ENCODE measurements at places on chromosomes 3 and 15.

GRCh38 chr3:195078891-195079440, 192.0 kb downstream of the XXYLT1 start:
- DNase-seq, result no peak

- no peak for DNase-seq
Observed at GRCh38 chr15:64185146-64185911, 22.5 kb upstream of the PPIB start.

DNA sequence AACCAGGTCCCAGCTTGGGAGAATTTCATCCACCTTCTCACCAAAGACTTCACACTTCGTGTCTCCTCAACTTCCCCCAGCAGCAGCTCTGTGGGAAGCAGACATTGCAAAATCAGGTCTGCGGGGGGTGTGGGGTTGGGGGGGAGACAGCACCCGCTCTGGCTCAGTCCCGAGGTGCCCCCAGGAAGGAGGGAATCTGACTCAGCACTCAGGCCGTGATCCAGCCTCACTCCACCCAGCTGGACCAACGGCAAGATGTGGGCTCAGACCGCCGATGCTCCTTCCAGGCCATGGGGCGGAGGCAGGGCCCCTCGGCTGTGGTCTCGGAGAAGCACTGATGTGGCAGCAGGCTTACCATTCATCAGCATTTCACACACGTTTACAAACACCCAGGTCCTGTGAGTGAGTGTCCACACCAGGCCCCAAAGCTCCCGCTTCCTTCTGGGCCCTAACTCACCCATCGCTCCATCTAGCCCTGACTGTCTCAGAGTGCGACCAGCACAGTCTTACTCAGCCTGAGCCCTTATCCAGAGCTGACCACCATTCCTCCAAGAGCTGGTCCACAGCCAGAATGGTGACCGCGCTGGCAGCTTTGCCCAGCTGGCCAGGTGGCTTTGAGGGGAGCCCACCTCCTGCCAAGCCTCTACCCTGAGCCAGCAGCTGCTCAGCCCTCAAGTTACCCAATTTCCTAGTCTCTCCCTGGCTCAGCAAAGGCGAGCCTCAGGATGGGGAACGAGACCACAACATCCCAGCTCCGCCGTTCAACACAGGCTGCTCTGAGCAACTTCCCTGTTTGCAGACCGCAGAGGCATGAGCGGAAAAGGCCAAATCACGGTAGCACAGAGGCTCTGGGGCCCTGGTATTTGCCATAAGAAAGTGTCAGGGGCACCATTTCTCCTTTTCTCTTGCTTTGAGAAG, 3.3 kb downstream of the STAB1 start:
- DNase-seq, result no peak

DNA sequence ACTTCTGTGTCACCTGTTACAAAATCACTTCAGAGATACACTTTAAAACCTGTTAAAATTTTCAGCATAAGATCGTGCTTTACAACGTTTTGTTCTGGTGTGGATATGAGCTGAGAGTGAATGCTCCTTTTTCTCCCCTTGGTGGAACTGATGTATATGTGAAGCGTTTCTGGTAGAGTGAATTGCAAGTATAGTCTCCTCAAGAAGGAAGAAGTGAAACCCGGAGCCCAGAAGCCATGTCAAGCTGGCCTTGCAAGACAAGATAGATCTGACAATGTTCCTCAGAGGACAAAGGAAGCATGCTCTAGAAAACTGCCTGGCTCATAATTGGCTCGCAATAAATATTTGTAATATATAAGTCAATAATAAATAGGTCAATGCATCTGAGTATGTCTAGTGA, 23.6 kb downstream of the SERPINI2 start:
- no peak for DNase-seq

GRCh38 chr3:185797993-185798830, 26.6 kb downstream of the IGF2BP2 start:
- DNase-seq, result no peak

GRCh38 chr15:70319466-70319865, 221.7 kb upstream of the TLE3 start:
- DNase-seq, result no peak

DNA sequence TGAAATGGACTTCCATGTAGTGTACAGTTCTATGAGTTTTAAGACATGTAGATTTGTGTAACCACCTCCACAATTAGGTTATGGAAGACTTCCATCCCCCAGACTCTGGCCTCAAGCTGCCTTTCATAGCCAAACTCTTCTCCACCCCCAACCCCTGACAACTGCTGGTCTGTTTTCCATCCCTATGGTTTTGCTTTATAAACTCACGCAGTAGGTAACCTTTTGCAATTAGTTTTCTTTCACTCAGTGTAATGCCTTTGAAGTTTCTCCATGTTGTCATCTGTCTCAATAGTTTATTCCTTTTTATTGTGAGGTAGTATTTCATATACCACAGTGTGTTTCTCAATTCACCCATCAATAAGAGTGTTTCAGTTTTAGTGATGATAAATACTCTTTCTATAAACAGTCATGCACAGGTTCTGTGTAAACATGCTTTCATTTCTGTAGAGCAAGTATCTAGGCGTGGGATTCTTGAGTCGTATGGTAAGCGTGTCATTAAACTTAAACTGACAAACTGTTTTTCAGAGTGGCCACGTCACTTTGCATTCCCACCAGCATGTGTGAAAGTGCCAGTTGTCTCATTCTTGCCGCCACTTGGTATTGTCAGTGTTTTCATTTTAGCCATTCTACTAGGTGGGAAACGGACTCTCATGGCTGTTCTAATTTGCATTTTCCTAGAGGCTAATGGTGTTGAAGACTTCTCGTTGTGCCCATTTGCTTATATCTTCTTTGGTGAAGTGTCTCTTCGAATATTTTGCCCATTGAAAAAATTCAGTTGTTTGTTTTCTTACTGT, 47.3 kb upstream of the ALDH1A3 start:
- no peak for DNase-seq

GRCh38 chr3:126519506-126520455, 2.2 kb upstream of the UROC1 start:
- no peak for DNase-seq

GRCh38 chr15:101502572-101503295, 13.2 kb upstream of the PCSK6 start:
- no peak for DNase-seq

DNA sequence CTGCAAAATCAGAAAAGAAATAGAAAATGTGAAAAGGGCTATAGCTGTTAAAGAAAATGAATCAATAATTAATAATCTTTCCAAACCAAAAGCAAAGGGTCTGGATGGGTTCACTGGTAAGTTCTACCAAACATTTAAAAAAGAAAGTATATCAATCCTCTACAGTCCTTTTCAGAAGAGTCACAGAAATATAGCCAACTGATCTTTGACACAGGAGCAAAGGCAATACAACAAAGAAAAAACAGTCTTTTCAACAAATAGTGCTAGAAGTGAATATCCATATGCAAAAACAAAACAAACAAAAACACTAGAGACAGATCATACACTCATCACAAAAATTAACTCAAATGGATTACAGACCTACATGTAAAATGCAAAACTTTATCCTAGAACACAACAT, 32.6 kb downstream of the RFX7 start:
- DNase-seq, result no peak

GRCh38 chr3:176167272-176167671, 1030.0 kb downstream of the TBL1XR1 start:
- DNase-seq, result peak; percentile 71

DNA sequence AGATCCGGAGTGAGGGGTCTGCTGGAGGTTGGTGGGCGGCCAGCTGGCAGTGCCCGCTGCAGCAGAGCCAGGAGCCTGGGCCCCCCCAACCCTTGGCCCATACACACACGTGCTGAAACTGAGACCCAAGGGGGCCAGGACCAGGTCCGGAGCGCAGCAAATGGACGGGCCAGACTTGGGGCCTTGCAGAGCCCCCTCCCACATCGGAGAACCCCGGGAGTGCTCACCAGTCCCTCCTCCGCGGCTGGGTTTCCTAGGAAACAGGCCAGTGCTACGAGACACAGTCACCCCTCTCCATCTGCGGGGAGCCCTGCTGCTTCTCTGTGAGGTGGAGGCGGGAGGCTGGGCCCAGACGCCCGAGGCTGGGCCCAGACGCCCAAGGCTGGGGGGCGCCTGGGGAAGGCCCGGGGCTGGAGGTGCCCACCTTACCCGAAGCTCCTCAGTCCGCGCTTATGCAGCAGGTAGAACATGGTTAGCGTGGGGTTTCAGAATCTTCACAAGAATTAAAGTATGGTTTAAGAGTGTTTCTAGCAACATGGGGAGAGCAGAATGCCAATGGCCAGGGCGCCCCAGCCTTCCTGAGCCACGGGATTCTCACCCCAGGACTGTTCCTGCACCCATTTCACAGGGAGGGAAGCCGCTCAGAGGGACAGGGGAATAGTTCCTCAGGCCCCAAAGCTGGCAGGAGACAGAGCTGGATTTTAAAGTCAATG, 135.0 kb upstream of the PRR20G start:
- no peak for DNase-seq

- no peak for DNase-seq
Observed at GRCh38 chr3:38573556-38573955, 75.9 kb downstream of the SCN5A start.

GRCh38 chr3:120095979-120096426, 1.8 kb upstream of the GSK3B start:
- no peak for DNase-seq

GRCh38 chr3:169663951-169664820, 674 bp upstream of the MECOM start:
- no peak for DNase-seq

DNA sequence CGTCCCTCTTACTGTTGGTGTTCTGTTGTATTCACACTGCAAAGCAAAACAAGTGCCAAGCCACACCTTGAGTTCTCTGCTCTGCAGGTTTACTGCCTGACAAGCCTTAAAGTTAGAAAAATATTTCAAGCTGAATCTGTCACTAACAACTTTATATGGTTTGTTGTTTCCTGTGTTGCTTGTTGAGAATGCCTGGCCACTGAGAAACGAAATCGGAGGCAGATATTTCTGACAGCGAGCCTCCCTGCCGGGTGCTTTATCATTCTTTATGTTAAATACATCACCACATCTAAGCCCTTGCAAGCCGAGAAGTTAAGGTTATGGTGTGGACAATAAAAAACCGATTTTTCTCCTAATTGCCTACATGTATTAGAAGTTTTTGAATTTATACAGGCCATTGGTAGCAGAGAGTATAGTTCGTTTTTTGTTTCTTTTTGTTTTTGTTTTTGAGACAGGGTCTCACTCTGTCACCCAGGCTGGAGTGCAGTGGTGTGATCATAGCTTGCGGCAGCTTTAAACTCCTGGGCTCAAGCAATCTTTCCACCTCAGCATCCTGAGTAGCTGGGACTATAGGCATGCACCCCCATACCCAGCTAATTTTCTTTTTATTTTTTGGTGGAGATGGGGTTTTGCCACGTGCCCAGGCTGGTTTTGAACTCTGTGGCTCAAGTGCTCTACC, 188.4 kb upstream of the ICE2 start:
- no peak for DNase-seq

GRCh38 chr3:178194539-178194938, 341.7 kb upstream of the KCNMB2 start:
- no peak for DNase-seq

- no peak for DNase-seq
Observed at GRCh38 chr3:177726807-177727206, 529.5 kb upstream of the TBL1XR1 start.

DNA sequence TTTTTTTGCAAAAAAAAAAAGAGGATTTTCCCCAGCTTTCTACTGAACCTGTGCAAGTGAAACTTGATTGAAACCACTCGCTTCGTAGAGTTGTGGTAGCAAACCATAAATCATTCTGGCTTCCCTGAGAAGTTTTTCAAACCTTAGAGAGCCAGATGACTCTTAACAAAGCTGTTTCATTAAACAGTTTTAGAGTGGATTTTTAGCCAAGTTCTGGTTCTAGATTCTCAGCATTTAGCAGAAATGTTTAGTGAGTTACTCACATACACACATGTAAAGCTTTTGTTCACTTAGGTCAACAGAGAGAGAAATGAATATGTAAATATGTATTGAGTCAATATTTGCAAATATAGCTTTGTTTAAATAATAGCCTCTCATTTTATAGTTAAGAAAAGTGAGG, 18.1 kb upstream of the CCR9 start:
- DNase-seq, result no peak

- DNase-seq, result no peak
Observed at GRCh38 chr3:139304383-139304782, 39.4 kb upstream of the MRPS22 start.

DNA sequence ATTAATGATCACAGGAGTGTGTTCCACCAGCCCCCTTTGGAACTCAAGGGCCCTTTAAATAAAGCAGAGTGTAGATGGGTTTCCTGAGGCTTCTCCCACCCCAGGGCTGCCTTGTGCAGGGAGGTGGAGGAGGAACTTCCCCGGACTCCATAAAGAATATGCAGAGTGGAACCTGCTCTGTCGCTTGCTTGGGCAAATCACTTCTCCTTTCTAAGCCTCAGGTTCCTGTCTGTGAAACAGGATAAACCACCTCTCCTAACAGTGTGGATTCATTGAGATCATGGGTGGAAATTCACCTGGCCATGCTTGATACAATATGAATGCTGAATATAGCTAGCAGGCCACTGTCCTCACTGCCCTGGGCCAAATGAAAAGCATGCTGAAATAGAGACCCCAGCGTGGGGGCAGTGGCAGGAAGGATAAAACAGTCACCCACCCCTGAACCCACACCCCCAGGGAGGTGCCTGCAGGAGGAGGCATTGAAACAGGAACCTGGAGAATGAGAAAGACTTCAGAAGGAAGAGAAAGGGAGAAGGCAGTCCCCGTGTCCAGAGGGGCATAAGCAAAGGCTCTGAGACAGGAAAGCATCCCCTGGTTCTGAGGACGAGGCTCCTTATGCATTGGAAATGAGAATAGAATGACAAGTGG, 41.1 kb upstream of the CHRNB4 start:
- DNase-seq, result no peak

- no peak for DNase-seq
Observed at GRCh38 chr3:152256851-152257562, 11.7 kb upstream of the MBNL1 start.

- peak; percentile 55 for DNase-seq
Observed at GRCh38 chr3:152865668-152866245, 30.8 kb downstream of the P2RY1 start.

DNA sequence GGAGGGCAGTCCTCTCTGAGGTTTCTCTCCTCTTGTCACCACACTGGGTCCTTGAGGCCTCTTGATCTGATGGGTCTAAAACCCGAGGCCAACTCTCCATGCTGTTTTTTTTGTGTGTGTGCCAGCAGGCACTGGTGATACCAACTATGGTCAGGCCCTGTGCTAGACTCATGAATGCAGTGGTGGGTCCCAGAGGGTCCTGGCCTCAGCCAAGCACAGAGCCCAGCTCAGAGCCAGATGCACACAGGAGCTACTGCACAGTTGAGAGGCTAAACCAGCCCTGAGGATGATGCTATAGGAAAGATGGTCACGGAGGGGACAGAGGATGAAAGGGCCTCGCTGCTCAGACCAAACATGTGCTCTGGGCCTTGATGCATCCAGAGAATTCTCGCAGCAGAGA, 33.5 kb downstream of the RAB6B start:
- DNase-seq, result no peak

DNA sequence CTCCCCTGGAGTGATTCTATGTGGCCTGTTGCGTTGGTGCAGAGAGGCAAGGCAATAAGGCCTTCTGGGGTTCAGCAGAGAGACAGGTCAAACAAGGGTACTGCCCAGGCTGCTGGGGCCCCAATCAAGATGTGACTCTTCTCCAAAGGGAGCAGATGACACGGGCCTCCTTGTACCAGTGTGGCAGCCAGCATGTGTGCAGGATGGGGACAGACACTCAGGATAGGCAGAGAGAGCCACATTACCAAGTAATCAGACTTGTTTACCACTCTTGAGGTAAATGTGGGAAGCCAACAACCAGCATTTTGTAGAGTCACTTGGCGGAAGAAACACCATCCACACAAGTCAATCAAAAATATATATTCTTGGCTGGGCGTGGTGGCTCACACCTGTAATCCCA, 95.3 kb upstream of the DLG1 start:
- no peak for DNase-seq

- DNase-seq, result no peak
Observed at GRCh38 chr15:76945494-76946093, 14.0 kb downstream of the RCN2 start.

Measured in NCI-H1105 treated with DMSO at 0.1 percent for 48 hours (cell line).